RWPE1 (cell line): ENCODE measurements at places on chromosomes 1 and 21.

DNA sequence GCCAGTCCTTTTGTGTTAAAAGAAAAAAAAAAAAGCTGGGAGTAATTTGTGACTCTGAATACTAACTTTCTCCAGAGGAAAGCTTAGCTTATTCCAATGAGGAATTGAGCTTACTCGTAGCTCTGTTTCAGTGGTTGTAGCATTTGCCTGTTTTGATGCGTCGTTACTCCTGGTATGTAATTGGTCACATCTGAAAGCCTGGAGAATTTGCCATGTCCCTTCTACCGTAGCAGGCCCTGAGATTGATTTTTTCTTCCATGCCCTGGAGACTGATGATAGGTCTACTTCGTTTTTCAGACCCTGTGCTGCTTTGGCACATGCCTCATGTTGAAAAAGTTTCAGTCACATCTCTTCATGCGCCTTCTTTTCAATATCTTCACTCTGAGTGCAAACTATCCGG is 1103.0 kb downstream of the PLA2G4A start:
- no peak for DNase-seq

- DNase-seq, result no peak
These were observed 522.1 kb upstream of the LRRC7 start for GRCh38 chr1:69045572-69045971.

DNA sequence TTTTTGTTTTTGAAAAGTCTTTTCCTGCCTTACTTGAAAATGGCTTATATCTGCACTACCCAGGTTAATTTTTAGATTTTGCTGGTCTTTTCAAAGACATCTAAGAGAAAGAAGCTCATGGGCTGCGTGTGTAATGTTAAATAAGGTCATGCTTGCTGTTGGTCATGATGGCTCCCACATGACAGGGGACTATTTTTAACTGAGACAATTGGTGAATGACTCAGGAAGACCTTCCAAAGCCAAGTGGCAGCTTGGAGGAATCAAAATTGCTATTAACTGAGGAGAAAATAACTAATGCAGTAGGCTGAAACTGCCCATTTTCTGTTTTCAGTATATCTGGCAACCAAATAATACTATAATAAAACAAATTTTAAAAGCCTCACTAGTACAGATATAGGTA is 117.1 kb upstream of the SPAG17 start:
- DNase-seq, result no peak

DNA sequence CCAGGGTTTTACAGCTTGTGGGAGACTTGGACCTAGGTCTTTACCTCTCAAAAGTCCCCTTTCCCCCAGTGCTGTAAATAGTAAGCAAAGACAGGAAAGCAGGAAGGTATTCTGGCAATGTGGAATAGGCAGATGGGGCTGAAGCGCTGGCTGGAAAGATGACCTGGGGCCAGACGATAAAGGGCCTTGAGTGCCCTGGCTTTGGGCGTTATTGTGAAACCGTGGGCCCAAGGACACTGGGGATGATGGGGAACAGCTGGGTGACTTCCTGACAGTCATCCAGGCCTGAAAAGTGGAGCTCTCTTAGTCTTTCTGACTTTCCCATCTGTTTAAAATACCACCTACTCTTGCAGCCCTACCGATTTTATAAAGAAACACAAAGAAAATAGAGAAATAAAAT is 16.3 kb downstream of the URB2 start:
- no peak for DNase-seq

GRCh38 chr1:201381130-201381529 is 3.6 kb upstream of the TNNT2 start:
- no peak for DNase-seq

- DNase-seq, result no peak
These were observed 26.9 kb downstream of the PLEKHO1 start for GRCh38 chr1:150176593-150176992.

DNA sequence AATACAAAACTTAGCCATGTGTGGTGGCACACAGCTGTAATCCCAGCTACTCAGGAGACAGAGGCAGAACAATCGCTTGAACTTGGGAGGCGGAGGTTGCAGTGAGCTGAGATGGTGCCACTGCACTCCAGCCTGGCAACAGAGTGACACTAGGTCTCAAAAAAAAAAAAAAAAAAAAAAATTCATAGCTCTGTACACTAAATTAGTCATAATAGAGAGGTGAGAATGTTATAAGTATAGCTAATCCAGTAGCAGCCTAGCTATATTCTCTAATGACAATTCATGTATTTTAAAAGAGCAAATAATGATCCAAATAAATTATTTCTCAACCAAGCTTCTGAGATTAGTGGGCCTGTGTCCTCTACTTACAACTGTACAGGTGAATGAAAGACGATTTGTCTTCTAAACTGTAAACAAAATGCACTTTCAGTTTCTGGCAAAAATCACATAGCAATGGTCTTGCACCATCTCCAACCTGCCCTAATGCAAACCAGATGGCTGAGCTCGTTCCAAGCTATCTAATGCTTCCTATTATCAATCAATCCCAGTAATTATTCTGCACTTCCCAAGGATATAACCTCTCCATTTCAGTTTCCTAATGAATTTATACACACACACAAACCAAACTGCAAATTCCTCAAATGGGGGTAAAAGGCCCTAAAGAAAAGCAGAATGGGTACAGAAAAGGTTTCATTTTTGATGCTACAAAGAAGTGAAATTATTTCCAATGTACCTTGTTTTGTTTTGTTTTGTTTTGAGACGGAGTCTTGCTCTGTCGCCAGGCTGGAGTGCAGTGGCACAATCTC is 56.5 kb downstream of the GATAD2B start:
- no peak for DNase-seq

- DNase-seq, result no peak
These were observed 11.6 kb downstream of the SDCCAG8 start for GRCh38 chr1:243267471-243267880.

- no peak for DNase-seq
These were observed 528.9 kb downstream of the OMA1 start for GRCh38 chr1:58017641-58018040.

DNA sequence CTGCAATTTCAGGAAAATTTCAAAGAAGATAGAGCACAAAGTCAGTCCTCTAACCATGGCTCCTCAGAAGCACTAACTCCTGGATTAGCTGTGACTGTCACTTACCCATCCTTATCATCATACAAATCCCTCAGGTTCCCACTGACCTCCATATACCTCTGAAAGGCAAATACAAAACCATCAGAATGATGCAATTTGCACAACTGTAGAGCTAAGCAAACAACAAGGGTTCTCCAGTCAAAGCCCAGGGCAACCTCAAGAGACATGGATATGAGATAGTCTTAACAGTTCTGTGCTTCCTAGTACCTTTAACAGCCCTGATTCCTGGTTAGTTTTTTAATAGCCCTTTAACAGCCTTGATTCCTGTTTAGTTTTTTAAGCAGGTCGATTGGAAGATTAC is 2.1 kb downstream of the SF3A3 start:
- DNase-seq, result no peak

DNA sequence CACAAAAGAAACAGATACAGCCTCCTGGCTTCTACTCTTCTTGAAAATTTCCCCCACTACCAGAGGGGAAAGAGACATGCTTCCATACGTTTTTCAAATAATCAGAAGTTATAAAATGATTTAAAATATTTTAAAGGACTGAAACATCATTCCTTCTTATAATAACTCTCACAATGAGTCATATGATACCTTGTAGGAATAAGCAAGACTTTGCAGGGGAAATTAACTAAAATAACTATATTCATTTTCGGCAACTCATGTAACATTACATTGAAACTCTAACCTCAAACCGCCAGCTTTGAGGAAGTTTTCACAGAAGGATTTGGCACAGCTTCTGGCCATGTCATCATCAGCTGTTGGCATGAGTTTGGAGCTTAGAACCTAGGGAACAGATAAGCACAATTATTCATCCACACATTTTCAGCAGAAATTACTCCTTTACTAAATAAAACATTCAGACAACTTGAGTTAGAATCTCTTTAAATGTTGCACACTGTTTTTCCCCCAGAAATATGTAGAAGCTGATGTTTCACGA is 85.9 kb downstream of the USP24 start:
- DNase-seq, result no peak

DNA sequence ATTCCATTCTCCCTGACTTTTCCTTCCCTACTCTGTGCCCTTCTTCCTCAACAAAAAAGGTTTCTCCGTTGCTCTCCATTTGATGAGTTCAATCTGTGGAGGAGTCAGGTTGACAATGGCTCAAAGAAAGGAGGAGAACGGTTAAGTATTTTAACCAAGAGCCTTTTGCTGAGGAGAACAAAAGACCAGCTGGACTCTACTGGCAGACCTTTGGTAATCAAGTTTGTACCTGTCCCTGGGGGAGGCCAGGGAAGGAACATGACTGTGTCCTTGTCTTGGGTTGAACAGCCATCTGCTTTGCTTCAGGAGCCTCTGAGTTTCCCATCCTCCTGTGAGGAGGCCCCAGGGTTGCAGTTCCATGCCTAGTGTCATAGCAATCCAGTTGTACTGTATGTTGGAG is 29.9 kb downstream of the TTF2 start:
- no peak for DNase-seq

GRCh38 chr21:41156142-41156541 is 11.8 kb upstream of the BACE2 start:
- DNase-seq, result no peak

DNA sequence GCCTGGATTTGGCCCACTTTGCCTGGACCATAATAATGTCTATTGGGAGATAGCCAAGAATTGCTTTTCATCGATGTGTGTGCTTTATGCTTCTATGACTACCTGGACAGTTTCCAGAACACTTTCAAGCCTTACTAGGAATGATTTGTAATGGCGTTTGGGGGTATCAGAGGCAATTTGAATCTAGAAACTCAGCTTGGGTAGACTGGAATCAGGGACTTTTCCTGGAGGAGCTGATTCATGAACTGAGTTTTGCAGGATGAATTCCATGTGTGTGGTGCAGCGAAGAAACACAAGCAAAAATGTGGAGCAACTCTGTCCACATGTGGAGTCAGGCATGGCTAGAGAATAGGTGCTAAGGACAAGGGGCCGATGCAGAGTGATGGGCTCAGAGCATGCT is 11.9 kb upstream of the TMEM61 start:
- DNase-seq, result no peak

- no peak for DNase-seq
These were observed 20.8 kb downstream of the FRRS1 start for GRCh38 chr1:99745684-99746083.

GRCh38 chr1:110408488-110408887 is 994 bp upstream of the LAMTOR5 start:
- no peak for DNase-seq

GRCh38 chr1:197106869-197107268 is 39.6 kb downstream of the ASPM start:
- DNase-seq, result no peak

- DNase-seq, result no peak
These were observed 42.0 kb upstream of the RGS2 start for GRCh38 chr1:192766876-192767275.

DNA sequence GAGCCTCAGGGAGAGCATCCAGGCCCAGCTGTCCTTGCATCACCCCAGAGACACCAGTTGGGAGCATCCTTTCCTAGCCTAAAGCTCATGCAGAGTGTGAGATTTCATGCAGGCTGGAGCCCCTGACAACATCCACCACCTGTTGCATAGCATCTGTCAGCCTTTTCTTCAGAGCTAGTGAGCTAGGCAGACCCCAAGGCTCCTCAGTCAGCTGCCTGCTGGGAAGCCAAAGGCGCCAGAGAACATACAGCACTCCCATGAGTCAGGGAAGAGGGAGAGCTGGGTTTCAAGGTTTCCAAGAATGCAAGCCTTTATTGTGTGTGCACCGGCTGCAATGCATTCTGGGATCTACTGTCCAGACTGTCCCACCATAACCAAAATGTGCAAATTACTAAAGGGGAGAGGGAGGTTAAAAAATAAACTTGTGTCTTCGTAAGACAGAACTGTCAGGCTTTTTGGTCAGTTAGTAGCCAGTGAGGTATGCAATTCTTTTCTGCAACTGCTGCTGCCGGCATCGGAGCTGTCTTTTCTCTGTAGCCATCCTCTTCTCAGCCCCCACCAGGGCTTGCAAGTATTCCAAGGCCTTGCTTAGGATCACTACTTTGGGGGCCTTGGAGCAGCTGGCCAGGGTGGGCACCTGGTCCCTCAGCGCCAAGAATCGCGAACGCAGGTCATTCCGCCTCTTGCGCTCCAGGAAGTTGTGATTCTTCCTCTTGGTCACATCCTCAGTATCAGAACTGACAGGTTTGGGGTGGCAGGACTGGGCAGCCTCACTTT is 4.6 kb downstream of the MYCL start:
- DNase-seq, result no peak

DNA sequence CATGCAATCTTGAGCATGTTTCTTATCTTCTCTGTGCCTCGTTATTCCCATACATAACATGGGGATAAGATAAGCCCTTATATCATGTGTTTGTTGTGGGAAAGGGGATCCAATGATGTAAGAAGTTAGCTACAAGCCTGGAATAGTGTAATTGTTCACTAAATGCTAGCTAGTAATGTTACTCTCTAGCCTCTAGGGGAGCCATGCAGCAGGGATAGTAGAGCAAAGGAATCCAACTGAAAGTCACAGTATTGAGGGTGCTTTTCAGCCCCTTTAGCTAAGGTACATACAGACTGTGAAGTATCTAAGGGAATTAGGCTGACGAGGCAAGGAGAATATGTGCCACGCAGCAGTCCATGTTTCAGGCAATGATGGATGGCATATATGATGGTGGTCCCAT is 46.9 kb downstream of the IL23R start:
- peak; percentile 30 for DNase-seq

DNA sequence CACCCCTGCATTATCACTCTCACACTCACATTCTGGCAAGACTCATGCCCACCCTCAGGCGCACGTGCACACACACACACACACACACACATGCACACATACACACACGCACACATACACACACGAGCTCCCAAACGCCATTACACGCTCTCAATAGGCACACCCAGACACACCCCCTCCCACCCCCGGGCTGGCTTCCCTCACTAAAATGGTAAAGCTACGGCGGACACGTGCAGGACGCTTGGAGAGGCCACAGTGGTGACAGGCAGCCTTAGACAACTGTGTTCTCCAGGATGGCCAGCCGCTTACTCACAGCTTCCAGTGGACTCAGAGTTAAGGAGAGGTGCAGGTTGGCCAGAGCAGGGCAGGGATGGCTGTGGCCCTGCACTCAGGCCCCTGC is 10.1 kb downstream of the MATN1 start:
- no peak for DNase-seq

DNA sequence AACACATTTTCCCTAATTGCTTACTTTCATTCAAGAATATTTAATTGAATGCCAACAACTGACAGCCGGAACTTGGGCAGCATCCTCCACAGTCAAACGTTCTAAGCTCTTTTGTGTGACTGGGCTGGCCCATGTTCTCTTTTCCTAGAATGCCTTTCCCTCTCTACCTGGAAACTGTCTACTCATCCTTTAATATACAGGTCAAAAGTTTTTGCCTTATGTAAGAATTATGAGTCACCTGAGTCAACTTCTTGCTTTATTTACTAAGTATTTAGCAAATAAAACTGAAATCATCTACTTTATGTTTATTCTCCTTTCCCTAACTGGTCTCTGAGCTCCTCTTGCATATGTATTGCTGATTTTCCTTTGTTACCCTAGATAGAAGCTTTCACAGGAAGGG is 172.2 kb downstream of the CHRM3 start:
- DNase-seq, result no peak

DNA sequence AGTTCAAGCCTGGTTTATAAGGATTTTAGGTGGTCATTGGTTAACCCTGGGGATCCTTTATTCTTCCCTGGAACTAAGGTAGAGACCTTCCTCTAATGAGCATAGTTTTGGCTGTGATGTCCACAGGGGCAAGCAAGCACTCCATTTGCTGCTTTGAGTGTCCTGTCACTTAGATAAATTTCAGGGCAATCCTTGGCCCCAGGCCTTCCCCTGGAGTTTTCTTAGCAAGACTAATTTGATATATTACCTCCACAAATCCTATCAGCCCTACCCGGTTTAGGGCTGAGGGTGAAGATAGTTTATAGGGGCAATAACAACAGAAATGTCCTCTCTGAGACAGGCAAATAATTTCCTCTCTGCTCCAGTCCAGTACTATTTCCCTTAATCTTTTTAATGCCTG is 166.6 kb downstream of the CYYR1 start:
- no peak for DNase-seq
